Smooth muscle cell of the brain vasculature (primary cell): ENCODE measurements at places on chromosomes 5 and 9.

DNA sequence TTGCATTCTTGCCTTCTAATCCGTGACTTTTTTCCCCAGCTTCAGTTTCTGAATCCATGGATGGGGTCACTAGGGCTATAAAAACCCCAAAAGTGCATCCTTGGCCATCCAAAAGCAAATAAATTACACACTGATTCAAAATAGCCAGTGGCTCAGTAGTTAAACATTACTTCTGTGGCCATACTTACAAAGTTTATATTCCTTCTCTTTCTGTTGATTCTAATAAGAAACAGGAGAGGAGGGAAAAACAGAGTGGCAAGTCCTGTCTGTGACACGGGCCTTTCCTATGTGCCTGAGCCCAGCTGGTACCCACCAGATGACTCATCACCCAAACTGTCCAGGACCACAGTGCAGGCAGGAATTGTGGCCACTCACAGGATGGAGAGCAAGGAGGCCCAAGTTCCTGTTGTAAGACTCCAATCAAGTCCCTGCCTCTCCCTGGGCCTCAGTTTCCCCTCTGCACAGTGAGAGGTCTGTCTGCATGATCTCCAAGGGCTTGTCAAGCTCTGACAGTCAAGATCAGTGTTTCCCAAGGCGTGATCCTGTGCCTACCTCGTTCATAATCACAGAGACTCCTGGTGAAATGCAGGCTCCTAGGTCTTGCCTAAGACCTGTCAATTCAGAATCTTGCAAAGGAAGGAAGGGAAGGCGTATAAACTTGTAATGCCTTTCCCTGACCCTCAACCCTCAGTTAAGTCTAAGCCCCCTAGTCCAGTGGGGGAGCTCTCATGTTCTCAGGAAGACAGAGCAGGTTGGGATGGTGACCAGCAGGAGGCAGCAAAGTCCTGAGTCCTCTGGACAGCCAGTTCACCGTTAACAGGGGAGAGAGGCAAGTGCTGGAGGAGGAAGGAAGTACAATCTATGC lies 29.5 kb downstream of the TNIP1 start:
- peak; percentile 60 for DNase-seq

DNA sequence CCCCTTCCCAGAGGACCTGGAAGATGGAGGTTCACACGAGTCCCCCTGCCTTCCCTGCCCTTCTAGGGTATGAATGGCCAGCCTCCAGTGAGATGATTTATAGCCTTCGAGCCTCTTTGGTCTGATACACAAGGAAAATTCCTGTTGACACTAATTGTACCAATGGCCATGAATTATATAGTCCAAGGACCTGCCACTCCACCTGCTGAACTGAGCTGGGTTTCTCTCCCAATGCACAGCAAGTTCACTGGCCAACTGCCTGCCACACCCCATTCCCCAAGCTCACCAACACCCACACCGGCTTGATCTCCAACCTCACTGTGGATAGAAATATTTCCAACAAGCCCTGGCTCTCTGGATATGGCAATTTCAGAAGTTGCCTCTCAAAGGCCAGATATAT lies 9.3 kb upstream of the ADRA1B start:
- DNase-seq = no peak

DNA sequence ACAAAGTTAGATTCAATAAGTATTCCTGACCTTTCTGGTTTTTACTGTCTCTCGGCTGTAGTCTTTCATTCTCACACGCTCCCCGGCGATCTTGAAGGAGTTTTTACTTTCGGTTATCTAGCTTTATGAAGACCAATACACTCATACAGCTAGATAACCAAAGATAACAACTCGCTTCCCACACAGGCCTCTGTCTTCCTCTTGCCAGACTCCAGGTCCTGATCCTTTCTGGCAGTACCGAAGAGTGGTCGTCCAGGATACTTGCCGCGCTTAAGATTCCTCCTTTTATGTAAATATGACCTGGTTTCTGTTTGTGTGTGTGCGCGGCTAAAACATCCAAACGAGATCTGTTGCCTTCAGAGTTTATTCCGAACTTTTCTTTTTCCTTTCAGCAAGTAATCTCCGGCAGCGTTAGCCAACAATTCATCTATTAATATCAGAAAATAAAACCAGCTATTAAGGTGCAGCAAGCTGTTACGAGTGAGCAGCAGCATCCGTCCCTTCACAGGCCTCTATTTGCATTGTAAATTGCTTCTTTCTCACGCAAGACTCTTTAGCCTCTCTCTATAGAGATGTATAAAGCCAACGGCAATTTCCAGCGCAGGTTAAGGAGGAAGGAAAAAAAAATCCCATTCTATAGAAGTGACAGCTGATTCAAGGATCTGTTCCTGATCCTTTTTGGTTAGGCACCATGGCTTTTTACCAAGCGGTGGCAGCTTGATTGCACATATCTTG lies 216.1 kb downstream of the MEF2C start:
- DNase-seq = no peak

- no peak for DNase-seq
These were observed 88.6 kb upstream of the CDKN2B start for GRCh38 chr9:22097707-22098106.

- no peak for DNase-seq
These were observed 11.0 kb upstream of the ATP6V0E1 start for GRCh38 chr5:172972552-172972951.
